ENCODE measurements at places on chromosomes 4 and X. TPM values are rescaled to one million over a fixed set of nuclear protein-coding genes. Genes with fewer than 3 reads are reported as not detected.

The SHROOM4 gene
- total RNA-seq = 7.9 TPM

The NPY5R gene
- total RNA-seq = 2.4 TPM

The C4orf51 gene
- not detected for total RNA-seq

The CNKSR2 gene
- 40.9 TPM for total RNA-seq

The TIMP1 gene
- total RNA-seq = 39.0 TPM

- no peak for DNase-seq
These were observed 620 bp downstream of the ITM2A start for GRCh38 chrX:79366556-79366872.

- no peak for DNase-seq
These were observed 200.9 kb upstream of the MID1 start for GRCh38 chrX:10821293-10821692.

- no peak for DNase-seq
These were observed 760.4 kb upstream of the FTHL17 start for GRCh38 chrX:31832263-31832662.

DNA sequence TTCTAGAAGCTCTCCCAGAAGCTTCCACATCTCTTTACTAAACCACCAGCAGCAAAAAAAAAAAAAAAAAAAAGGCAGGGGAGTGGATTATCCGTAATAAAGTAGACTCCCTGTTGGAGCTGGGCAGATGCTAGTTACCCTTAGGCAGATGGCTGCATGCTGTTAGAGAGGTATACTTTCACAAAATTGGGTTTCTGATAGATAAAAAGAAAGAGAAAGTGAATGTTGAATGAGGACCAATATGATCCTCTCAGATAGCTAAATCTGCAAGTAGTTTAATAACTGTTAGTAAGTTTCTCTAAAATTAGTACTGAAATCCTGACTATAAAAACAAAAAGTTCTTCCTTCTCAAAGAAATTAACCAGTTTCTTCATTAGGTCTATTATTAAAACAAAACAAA is 195.4 kb downstream of the ANAPC10 start:
- DNase-seq = no peak

DNA sequence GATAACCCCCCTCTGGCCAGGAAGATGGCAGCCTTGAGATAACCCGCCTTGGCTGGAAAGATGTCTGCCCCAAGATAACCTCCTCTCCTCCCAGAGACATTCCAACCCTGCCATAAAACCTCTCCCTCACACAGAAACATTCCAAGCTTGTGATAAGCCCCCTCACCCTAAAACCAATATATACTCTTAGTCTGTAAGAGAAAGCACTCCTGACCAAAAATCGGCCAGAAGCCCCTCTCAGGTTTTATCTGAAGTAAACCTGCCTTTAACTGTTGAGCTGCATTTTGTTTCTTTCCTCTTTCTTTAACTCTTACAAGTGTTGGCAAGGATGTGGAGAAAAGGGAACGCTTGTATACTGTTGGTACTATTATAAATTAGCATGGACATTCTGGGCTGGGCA is 8.5 kb downstream of the ERCC6L start:
- no peak for DNase-seq

All from GM23338 (cell line).